T-helper 17 cell (primary cell): ENCODE measurements at places on chromosomes 4 and X. TPM values are rescaled to one million over a fixed set of nuclear protein-coding genes. Genes with fewer than 3 reads are reported as not detected.

GRCh38 chrX:99653352-99653751 is 756.7 kb downstream of the PCDH19 start:
- DNase-seq, result no peak

GRCh38 chr4:56093576-56093975 is 144.8 kb downstream of the CEP135 start:
- DNase-seq, result no peak

USO1 gene
- total RNA-seq, result 24.0 TPM

ARSJ gene
- total RNA-seq, result 0.45 TPM
